ENCODE measurements at places on chromosomes 2 and 18.
A peak's percentile ranks its signal among the peaks of the same experiment; 100 is the strongest.

DNA sequence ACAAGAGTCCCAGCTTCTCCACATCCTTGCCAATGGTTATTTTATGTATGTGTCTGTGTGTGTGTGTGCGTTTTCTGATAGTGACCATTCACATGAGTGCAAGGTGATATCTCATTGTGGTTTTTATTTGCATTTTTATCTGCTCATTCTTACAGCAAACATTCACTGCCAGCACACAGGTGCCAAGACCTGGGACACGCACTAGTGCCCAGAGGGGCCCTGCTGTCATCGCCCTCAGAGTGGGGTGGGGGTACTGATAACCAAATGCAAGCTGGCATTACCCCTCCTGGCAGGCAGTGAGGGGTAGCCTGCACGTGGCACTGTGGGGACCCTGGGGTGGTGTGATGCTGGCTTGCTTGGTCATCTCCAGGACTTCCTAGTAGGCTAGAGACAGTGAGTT, 285.4 kb downstream of the LPIN1 start:
- DNase-seq, result no peak

DNA sequence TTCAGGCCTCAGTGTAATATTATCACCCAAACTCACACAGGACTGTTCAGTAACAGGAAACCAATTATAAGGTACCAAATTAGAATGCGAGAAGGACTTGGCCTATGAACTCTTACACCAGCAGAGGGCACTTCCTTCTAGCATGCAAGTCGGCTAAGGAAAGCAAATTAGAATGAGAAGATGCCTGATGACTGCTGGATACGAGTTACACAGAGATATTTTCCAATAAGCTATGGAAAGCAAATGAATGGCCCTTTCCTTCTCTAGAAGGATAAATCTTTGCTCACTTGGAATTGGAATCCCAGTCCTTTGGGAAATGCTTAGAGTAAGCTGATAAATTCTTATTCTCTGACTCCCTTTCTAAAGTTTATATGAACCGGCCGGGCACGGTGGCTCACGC, 109.8 kb downstream of the AP1S3 start:
- DNase-seq, result no peak

GRCh38 chr2:143524119-143524553, 394.9 kb downstream of the ARHGAP15 start:
- DNase-seq, result peak; percentile 69

- peak; percentile 28 for DNase-seq
These were observed 584 bp upstream of the DNER start for GRCh38 chr2:229714736-229715541.

DNA sequence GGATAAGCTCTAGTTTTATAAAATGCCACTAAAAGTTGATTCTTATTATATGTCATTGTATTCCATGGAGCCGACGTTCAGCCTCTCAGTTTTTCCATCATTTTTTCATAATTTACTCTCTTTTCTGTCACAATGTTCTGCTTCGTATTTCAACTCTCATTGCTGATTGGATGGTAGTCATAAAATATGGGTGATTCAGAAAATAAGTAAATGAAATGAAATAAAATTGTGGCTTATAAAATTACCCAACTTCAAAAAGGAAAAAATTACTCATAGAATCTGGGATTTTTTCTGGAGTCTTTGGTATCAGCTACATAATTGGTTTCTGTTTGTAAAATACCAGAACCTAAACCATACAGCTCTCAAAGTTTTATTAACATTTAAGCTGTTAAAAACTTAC, 139.7 kb upstream of the ITGA4 start:
- no peak for DNase-seq

DNA sequence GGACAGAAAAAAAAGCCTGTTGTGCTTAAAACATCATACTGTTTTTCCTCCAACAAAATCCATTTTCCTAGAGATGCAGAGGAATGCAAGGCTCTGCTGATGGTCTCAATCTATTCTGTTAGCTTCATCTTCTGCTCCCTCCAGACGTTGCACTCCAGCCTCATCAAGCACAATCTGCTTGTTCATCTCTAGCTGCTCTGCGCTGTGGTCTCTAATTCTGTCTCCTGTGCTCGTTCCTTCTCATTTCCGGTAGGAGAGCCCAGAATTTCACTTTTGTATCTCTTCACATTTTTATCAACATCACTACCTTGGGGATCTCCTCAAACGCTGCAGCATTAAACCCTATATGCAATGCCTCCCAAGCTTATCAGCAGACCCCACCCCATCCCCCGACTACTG, 708.9 kb downstream of the RNF144A start:
- no peak for DNase-seq

DNA sequence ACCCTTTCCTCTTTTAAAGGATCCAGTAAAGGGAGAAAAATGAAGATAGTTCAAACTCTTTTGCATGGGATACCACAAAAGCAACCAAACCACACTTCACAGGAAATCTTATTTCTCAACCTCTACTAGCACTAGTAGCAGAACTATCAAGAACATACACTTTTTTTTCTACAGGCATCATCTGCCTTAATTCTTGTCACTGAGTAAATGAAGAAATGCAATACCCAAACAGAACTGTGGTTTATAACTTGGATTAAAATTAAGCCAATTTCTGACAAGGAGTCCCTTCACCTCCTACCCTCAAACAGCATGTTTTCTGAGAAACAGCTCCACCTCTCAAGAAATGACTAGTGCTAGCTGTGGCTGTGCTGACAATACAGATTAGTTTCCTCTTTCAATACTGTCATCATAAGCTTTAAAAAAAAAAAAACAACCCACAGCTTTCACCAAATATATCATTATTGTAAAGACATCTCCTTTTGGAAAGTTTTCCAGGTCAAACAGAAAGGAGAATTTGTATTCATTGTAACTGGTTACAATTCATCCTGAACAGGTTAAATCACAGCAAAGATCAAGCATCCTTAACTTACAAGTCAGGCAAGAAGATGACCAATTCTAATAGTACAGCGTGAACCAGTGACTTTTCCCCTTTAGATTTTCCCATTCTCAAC, 44.4 kb downstream of the PTPN2 start:
- DNase-seq, result no peak

GRCh38 chr2:205702576-205702975, 20.3 kb downstream of the NRP2 start:
- DNase-seq, result no peak

DNA sequence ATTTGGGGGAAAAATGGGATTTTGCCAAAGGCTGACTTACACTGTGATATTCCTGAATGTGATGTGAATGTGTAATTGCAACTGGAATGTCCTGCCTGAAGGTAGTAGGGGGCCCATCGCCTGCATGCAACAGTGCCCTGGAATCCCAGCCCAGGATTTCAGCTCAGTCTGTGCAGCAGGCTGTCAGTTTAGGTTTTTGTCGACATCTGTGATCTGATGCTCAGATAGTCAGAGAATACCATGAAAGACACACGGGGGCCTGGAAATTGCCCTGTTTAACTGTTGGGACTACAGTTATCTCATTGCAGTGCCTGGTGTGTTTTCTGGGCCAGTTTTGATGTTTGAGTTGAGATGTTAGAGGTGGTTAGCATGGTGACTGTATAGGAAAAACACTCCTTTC, 84.5 kb upstream of the HK2 start:
- no peak for DNase-seq

DNA sequence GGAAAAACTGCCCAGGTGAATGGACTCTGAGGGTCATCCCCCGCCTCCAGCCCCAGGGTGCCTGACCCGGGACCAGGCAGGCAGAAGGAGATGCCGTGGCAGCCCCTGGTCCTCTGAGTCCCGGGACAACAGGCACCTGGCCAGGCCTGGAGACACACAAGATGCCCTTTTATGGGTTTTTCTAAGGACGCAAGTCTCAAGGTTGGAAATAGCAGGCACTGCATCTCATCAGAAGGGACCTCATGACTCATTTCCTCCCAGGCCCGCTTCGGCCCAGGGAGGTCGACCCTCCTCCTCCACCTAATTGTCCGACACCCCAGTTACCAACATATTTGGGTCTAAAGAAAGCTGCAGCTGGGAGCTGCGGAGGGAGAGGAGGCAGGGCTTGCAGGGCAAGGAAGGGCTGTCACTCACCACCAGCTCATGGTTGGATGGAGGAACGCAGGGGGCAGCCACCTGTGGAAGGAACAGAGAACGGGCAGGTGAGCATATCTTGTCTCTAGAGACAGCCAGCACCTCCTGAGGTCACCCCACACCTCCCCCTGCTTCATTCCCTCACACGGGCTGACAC, 82.9 kb downstream of the TNS1 start:
- peak; percentile 63 for DNase-seq

DNA sequence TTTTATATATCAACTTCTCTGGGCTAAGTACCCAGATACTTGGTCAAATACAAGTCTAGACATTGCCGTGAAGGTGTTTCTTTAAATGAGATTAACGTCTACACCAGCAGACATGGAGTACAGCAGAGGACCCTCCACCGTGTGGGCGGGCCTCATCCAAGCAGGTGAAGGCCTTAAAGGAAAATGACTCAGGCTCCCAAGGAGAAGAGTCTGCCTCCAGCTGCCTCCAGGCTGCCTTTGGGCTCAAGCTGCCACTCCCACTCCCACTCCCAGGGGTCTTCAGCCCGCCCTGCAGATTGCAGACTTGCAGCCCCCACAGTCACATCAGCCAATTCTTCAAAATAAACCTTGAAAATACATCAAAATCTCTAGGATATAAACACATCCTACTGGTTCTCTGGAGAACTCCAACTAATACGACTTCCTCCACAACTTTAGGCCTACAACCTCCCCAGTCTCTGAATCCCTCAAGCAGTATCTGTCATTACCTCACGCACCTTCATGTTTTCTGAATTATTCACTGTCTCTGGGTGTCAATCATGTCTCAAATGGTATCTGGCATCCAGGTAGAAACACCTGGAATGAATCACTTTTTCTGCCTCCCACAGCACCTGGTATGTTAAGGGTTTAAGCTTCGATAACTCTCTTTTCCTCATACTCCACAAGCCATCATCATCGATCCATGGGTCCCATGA, 6.9 kb downstream of the ITGB1BP1 start:
- no peak for DNase-seq

DNA sequence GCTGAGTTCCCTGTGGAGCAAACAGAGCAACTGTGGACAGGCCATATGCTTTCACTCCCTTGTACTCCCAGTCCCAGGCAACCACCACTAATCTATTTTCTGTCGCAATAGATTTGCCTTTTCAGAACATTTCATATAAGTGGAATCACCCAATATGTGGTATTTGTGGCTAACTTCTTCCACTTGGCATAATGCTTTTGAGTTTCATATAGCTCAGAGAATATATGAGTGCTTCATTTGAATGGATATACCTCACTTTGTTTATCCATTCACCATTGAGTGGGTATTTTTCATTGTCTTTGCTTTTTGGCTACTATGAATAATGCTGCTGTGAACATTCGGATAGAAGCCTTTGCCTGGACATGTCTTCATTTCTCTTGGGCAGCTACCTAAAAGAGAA, 151.9 kb downstream of the CERS6 start:
- DNase-seq, result no peak

GRCh38 chr2:40126006-40126405, 325.9 kb downstream of the SLC8A1 start:
- DNase-seq, result no peak

DNA sequence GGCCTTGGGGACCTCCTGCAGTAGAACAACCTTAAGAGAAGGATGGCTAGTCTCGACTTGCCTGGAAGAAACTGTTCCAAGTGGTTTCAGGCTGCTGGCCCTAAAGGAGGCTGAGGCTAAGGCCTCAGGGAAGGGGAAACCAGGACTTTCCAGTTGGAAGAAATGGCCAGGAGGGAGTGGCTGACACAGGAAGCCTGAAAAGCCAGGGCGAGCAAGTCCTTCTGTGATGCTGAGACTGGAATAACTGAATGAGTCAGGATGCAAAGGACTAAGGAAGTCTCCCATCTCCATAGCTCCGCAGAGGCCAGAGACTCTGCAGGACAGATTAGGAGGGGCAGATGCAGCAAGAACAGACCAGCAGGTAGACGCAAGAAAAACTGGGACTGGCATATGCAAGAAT, 7.4 kb downstream of the HTRA2 start:
- DNase-seq, result no peak

GRCh38 chr2:79876430-79876829, 363.6 kb downstream of the CTNNA2 start:
- no peak for DNase-seq

- no peak for DNase-seq
These were observed 995 bp downstream of the TMEM127 start for GRCh38 chr2:96264656-96265348.

DNA sequence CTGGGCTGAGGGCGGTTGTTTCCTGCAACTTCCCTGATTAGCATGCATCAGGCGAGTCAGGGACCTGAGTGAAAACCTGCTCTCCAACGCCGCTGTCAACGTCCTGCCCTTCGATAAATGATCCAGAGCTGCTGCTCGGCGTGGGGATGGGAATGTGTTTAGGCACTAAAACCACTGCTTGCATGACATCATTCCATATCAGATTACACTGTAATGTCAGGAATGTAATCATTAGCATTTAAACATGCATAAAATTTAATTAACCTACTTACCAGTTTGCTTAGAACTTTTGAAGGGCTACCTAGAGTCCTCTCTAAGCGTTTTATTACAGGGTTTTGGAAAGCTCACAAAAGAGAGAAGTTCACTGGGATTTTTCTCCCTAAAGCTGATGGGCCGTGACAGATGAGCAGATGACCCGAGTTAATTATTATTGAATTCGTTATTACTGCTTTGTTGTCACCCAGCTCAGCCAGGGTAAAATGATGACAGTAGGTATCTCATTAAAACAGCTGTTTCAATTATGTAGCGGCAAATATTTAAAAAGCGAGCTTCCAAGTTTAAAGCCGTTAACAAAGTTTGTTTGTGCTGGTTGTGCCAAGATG, 685.6 kb upstream of the SALL3 start:
- no peak for DNase-seq

DNA sequence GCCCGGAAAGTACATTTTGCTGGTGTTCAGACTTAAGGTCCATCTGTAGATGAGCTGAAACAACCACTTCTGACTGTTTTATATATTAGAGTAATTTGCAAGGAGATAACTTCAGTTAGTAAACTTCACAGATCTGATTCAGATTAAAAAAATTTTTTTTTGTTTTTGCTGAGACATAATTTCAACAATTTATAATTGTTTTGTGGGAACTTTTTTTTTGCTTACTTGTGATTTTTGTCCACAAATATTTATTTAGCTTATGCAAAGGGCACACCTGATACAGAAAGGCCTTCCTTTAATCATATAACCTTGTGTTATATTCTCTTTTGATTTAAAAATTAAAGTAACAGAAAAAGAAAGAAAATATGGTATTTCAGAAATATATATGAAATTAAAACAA, 9.6 kb upstream of the SCN9A start:
- DNase-seq, result no peak

Data from GM04504 (cell line).